ENCODE measurements at places on chromosomes 2 and 18.

DNA sequence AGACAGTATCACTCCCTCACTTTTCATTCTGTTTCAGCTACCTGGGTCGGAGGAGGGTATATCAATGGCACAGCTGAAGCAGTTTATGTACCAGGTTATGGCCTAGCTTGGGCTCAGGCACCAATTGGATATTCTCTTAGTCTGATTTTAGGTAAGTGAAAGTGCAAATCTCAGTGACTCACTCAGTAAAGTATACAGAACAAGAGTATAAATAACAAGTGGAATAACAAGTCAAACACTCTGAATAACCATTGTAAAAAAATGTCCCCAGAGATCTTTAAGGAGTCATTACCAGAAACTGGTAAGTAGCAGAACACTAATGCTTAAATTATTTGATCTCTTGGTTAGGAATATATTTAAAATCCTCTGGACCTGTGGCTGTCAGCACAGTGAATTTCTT is 5.7 kb downstream of the SLC5A7 start:
- no peak for DNase-seq

GRCh38 chr2:178804791-178805190 is 2.4 kb downstream of the TTN start:
- DNase-seq, result no peak

DNA sequence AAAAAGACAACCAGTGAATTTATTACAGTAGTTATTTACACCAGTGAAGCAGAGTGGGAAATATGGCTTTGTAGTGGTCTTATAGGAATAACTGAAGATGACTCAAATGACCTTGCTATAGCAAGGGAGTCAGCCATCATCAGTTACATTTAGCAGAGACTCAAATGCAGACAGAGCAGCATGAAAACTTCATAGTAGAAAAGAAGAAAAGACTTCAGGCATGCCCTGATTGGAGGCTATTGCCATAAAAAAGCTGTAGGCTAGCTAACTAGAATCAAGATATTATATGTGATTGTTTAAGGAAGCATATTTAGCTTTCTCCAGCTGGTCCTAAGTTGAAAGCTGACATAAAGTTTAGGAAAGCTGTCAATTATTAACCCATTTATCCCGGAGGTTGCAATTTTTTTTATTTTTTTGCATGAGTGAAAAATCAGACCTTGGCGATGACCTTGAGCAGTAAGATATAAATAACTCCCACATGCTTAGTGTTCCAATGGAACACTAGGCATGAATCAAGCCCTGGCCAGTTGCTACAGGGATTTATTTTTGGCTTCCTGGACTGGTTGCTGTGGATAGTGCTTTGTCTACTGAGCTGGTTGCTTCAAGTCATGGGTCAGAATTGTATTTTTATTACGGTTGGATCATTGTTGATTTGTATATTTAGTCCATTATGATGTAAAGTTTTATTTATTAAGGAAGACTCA is 675.6 kb upstream of the VRK2 start:
- no peak for DNase-seq

GRCh38 chr18:74281011-74281979 is 10.5 kb downstream of the CYB5A start:
- no peak for DNase-seq

DNA sequence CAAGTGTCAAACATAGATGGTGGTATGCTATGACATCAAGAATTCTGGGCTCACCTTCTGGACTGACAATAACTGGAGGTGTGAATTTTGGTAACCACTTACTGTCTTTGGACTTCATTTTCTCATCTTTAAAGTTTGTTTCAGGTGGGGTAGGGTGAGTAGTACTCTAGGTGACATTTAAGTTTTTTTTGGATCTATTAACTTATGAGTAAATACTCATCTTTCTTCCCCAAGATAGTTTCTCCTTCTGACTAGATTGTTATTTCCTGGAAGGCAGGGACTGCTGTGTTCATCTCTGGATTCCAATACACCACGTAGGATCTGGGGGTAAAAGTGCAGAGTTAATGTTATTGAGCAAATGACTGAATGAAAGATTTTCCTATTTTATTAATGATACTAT is 55.9 kb downstream of the ICOS start:
- no peak for DNase-seq

DNA sequence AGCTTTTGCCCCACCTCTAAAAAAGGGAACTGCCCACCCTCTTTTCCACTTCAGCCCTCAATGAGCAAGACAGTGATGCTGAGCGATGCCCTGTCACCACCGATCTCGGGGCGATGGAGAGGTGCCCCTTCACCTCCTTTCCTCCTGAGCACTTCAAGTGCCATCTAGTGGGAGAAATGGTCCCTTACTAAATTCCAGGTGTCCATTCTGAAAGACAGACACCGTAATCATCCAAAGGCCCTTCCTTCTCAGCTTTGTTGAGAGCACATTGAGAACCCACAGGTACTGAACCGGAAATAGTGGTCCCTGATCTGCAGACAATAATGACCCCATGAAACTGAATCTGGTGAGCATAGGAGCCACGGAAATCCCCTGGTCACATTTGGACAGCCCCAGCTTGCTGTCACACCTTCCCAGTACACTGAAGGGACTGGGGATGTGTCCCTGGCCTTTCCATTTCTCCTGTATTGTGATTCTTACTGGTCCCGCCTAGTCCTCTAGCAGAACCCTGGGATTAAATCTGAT is 38.5 kb downstream of the KCTD18 start:
- DNase-seq, result no peak

DNA sequence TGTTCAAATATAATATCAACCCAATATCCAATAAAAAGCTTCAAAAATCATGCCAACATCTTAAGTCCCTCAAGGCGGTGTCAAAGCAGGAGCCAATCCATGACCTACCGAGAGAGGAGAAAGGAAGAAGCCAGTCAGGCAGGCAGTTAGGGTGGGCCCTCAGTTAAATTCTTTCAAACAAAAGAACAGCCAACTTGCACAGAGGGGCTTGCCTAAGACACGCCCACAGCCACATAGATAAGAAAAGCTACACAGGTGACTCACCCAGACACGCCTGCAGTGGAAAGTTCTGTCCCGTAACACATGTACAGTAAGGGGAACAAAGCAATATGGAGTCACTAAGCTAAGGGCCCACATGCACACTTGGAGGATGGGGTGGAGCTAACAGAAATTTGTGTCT is 61.3 kb downstream of the SP110 start:
- DNase-seq, result no peak

DNA sequence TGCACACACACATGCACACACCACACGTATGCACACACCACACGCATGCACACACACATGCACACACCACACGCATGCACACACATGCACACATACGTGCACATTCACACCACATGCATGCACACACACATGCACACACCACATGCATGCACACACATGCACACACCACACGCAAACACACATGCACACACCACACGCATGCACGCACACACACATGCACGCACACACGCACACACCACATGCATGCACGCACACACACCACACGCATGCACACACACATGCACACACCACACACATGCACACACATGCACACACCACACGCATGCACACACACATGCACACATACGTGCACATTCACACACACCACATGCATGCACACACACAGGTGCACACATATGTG is 169.8 kb upstream of the SALL3 start:
- no peak for DNase-seq

DNA sequence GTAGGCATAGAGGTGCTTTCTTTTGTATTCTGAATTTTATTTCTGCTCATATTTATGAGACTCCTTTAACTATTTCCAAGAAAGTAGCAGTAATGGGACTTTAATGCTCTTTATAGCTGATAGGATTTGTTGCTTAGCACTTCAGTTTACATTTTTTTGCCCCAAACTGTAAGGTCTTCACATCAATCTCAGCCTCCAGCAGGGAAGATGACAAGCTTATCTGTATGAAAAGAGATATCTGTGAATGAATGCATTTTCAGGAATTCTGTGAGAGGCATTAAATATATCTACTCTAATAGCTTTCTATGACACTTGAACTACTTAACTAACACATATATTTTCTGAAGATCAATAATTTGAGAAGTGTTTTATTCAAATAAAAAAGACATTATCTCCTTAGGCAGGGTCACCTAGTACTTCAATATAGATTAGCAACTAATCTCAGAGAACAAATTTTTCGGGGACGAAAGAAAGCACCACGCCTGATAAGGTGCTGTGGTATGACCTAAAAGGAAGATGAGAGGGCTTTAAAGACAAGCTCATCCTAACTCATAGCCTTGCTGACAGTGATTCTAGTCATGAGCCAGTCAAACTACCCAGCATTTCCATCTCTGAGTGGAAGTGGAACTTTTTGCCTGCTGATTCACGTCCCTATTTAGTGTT is 766.1 kb upstream of the CNTNAP5 start:
- no peak for DNase-seq

DNA sequence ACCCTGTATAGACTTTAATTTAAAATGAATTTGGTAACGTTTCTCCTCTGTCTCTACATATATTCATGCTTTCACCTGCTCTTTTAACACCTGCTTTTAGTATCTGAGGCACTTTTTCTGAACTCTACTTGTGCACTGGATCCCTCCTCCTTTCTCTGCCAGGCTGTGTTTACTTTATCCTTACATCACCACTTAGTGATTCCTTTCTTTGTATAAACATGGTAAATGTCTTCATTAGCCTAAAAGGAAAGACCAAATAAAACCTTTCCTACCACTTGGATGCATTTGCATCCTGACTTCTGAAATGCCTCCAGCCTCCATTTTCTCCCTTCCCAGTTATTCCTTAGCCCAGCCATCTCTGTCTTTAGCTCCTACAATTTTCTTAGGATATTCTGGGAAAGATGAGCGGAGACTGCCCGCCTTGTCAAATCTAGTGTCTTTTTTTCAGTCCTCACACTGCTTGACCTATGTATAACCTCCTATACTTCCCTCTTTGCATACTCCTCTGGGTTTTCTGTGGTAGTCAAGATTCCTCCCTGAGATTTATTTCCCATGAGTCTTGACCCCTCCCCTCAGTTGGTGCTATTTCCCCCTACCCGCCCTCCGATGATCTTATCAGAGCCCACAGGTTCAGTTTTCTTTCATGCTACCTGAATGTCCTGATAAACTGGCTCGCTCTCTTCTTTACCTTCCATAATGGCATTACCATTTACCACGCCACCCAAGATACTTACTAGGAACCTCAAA is 44.8 kb downstream of the REL start:
- DNase-seq, result no peak

GRCh38 chr2:11169333-11169732 is 14.1 kb downstream of the SLC66A3 start:
- DNase-seq, result no peak

- no peak for DNase-seq
Observed at GRCh38 chr18:46910856-46911255, 6.5 kb downstream of the PIAS2 start.

DNA sequence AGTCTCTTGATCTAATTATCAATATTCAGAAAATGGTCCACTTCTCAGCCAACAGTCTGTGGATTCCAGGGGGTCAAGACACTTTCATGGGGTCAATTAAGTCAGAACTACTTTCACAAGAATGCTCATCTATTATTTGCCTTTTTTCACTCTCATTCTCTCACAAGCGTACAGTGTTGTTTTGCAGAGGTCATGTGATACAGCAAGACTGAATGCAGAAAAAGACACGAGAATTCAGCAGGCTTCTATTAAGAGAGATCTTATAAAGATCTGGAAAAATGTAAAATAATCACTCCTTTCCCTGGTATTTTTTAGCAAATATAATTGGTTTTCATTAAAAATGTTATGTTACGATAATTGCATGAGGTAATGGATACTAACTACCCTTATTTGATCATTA is 8.7 kb downstream of the RPRD1A start:
- DNase-seq, result no peak

- DNase-seq, result no peak
Observed at GRCh38 chr2:154707994-154708575, 9.6 kb downstream of the KCNJ3 start.

Data from spinal cord (tissue), 10 donors.